ENCODE measurements at places on chromosomes 4 and X. TPM values are rescaled to one million over a fixed set of nuclear protein-coding genes. Genes with fewer than 3 reads are reported as not detected.

Gene DNAJB14
- total RNA-seq = 40.5 TPM

Gene PABPC1L2B
- not detected for total RNA-seq

Gene F11
- total RNA-seq = 0.62 TPM

DNA sequence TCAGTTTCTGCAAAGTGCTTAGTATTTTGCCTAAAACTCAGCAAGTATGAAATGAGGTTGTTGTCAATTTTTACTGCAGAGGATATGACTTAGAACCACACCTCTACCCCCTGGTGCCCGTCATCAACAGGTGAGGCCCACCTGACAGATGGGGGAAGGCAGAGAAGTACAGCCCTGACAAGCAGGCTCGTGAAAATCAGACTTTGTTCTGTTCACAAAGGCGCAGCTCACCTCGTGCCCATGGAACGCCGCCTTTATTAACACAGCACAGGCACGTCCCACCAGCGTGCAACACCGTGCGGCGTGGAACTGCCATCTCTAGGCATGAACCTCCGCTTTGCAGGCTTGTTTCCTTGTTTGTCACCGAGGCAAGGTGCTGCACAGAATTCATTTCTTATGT, 13.3 kb downstream of the CYP4V2 start:
- no peak for DNase-seq

DNA sequence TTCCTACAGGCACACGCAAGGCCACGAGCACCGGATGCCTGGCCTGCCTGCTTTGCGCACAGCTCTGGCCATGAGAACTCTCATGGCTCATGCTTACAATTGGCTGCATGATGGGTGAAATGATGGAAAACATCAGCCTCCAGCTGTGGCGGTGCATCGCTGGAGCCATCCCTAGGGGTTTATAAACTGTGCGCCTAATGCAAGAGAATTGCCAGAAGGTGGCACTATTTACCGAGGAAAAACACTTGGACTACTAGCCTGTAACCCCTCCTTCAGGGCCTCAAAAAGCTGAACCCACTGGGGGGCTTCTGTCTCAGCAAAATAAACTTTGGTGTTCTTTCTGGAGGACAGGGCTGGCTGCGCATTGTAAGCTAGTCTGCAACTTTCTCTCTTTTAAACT, 51.9 kb downstream of the PHKA2 start:
- peak; percentile 27 for DNase-seq

- DNase-seq = peak; percentile 24
These were observed 918.7 kb upstream of the POU3F4 start for GRCh38 chrX:82589410-82589809.

DNA sequence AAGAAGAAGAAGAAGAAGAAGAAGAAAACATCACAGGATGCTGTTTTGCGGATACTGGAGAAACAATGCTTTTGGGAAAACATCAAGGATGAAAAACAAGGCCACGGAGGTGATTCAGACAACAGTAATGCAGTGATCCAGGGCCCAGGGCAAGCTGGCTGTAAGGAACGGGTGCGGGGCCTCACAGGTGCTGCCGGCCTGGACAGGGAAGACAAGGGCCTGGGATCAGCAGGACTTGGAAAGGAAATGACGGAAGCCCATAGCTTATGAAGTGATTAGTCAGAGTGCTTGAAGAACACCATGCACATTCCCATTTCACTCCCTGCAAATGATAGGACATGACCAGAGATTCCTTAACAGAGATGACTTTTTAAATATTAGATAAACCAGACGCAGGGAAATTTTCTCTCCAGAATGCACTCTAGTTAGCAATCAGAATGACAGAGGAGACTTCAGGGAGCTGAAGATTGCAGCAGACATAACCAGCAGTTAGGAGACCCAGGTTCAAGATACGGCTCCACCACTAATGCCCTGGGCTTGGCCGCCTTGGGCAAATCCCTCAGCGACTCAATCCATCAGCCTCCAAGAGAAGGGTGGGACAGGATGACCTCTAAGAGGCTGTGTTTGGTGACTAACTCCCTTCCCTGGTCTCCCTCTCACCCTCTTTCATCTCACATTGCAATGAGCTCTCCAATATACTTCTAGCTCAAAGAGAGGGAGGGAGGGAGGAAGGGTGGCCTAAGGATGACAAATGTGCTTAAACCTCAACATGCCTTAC, 54.1 kb downstream of the APBB2 start:
- no peak for DNase-seq

GRCh38 chr4:106548446-106549044, 180.0 kb upstream of the GIMD1 start:
- DNase-seq = no peak
